Activated CD4-positive, alpha-beta T cell treated with anti-CD3 and anti-CD28 coated beads for 4 hours (primary cell): ENCODE measurements at places on chromosomes 1 and 21.
A peak's percentile ranks its signal among the peaks of the same experiment; 100 is the strongest.

DNA sequence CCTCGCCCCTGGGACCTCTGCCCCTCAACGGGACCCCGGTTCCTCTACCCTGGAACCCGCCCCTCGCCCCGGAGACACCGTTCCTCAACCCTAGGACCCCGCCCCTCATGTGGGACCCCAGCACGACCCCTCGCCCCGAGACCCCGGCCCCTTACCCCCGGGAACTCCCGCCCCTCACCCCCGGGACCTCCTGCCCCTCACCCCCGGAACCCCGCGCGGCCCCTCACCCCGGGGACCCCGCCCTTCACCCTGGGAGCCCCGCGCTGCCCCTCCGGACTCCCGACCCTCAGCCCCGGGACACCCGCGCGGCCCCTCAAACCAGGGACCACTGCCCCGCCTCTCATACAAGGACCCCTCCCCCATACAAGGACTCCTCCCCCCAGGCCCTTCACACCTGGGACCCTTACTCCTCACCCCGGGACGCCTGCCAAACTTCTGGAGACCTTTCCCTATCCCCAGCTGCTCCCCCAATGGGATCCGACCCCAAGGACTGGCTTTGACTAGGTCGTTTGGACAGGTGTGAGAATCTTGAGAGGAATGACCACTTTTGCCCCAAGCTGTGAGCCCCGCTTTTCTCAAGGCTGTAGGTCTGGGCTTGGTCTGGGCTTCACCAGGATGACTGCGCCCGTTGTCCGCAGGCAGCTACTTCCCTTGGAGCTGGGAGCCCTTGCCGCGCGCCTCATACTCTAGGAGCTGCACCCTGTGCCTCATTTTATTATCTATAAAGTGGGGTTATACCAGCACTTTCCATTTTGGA is 843 bp downstream of the DIP2A start:
- peak; percentile 4 for DNase-seq

GRCh38 chr1:25799935-25800702 is at the start of gene SELENON:
Gene SELENON, plus strand, starts transcription at chr1:25800193. Its CDS starts 38 bp downstream, at chr1:25800231.
- DNase-seq, result peak; percentile 27

DNA sequence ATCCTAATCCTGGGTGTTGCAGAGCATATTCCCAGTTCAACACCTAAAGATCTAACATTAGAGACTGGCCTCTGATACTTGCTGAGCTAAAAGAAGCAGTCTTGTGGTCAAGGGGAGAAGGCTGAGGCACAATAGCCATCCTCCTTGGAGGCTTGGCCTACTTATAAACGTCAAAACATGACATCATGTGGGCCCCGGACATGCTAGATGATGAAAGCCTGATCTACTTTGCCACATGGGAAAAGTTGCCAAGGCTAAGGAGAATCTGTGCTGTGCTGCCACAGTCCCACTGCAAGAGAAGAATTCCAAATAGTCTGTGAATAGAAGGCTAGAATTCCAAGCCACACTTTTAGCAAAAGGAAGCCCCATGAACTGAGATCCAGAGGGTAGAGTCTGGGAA is 43.9 kb upstream of the SAMD13 start:
- no peak for DNase-seq

GRCh38 chr1:151898519-151898991 is 10.8 kb downstream of the THEM4 start:
- peak; percentile 50 for DNase-seq

DNA sequence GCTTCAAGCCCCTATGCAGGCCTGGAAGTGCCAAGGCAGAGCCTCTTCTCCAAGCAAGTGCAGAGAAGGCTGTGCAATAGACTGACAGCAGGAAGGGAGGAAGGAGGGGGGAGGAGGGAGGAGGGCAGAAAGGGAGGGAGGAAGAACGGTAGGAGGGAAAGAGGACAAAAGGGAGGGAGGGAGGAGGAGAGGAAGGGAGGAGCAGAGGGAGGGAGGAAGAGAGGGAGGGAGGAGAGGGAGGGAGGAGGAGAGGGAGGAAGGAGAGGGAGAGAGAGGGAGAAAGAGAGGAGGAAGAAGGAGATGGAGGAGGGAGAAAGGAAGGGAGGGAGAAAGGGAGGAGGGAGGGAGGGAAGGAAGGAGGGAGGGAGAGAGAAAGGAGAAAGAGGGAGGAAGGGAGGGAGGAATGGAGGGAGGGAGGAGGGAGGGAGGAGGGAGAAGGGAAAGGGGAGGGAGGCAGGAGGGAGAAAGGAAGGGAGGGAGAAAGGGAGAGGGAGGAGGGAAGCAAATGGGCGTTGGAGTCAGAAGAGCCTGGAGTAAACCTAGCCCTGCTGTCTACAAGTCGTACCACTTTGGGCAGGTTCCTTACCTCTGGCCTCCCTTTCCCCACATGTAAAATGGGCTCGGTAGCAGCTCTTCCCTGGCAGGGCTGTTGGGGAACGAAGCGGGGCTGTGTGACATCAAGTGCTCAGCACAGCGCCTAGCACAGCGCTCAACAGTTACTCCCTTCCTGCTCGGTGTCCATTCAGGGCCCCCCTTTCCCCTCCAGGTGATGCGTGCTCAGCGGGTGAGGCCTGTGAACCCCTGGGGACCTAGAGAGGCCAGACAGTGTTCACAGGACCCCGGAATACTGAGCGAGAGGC is 244.6 kb downstream of the NPHP4 start:
- DNase-seq, result no peak
